ENCODE measurements at places on chromosomes 3 and 15.

DNA sequence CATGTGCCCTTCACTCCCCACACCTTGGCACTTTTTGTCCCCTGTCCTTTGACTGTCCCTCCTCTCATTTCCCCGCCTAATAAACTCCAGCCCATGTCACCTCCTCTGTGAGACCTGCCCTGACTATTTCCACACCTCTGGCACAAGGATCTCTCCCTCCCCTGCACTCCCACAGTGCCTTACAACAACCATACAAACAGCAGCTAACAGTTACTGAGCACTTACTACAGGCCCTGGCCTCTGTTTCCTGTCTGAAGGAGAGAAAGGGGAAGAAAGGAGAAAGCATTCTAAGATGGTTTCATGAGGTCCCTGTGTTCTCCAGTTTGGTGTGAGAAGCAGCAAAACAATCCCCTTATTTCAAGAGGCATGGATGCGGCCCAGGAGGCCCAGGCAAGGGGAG lies 20.0 kb upstream of the TRH start:
- DNase-seq = no peak

DNA sequence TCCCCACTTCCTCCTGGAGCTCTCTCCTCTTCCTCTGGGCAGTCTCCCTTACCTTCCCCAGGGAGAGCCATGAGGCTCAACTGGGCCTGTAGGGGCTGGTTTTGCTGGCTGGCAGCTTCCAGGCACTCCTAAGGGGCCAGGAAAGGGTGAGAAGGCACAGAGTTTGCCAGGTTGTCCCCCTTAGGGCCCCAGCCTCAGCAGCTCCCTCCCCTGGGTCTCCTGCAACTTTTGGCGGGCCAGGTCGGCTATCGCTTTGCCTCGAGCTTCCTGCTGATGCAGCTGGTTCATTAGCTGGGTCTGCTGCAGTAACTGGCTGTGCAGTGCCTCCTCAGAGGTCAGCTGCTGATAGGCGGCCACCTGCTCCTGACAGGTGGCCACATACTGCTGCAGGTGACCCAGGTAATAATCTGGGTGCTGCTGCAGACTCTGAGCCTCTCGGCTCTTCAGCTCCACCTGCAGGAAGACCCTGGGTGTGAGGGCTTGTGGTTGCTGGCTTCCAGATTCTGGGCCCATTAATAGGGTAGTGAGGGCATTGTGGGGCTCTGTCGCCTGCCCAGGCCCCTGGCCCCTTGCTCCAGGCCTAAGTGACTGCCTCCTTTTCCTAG lies 29.7 kb upstream of the OR4F6 start:
- no peak for DNase-seq

GRCh38 chr3:172305974-172306373 lies 142.3 kb downstream of the GHSR start:
- no peak for DNase-seq

GRCh38 chr3:81295906-81296577 lies 465.4 kb downstream of the GBE1 start:
- no peak for DNase-seq

DNA sequence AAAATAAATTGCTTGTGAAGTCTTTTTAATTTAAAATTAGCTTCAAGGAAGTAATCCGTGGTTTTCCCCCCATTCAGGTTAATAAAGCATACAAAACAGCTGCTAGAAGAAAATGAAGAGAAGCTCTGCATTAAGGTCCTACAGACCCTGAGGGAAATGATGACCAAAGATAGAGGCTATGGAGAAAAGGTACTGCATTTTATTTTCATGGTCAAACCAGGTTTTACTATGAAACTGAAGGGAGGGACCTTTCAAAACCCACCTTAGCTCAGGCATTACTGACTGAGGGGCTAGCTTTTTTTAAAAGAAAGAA lies 218.5 kb downstream of the ITPR1 start:
- DNase-seq = no peak

GRCh38 chr3:75737831-75738493 lies 47.4 kb downstream of the ZNF717 start:
- no peak for DNase-seq

DNA sequence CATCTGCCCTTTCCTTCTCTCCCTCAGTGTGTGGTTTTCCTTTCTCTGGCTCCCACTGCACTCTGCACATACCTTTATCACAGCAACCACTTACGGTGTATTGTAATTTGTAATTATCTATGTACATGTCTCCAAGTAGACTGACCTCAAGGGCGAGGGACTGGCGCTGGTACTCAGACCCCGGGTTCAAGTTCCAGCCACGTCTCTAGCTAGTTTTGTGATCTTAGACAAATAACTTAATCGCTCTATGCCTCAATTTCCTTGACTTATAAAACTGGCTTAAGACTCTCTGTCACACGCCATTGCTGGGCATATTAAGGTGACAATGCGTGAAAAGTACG lies 607 bp upstream of the SENP2 start:
- no peak for DNase-seq

- DNase-seq = peak; percentile 87
Measured at GRCh38 chr3:25427942-25428788, at the start of gene RARB. Gene RARB (plus strand): TSS chr3:25428263. CDS start chr3:25428732, 469 bp downstream.

Measured in Daoy (cell line).